Sciatic nerve (tissue), 2 donors: ENCODE measurements at places on chromosomes 4 and X.

- no peak for DNase-seq
These were observed 143.5 kb downstream of the GPR143 start for GRCh38 chrX:9622128-9622527.

- no peak for DNase-seq
These were observed 461.4 kb downstream of the NAF1 start for GRCh38 chr4:162705130-162705803.

- DNase-seq = no peak
These were observed 67.4 kb downstream of the ZNF182 start for GRCh38 chrX:47936224-47936939.

DNA sequence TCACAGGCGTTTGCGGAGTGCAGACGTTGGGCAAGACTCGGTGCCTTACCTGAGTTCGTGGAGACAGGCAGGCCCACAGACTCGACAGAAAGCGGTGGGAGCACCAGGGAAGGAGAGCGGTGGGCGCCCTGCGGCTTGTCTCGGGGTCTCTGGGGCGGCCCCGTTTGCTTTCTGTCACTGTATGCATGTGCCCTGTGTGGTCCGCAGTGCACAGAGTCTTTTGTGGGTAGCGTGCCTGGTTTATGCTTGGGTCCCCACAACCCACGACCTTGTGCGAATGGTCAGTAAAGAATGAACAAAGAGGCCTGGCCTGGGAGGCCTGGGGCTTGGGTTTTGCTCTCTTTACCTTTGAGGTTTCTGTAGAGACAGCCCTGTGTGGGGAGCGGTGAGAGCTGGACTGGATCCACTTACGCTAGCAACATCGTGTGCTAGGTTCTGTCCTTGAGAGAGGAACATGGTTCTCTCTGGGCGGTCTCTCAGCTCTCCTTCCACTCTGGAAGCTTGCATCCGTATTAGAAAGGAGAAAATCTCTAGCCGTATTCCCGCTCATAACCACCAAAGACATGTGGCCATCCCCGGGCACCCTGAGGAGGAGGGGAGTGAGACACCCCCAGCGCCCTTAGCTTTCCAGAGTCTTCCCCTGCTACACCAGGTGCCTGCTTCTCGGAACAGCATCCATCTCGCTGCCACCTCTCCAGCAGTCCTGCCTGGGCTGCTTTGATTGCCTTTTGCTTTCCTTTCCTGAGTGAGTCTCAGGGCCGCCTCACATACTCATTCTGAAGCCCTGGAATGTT, 1.2 kb downstream of the TADA2B start:
- DNase-seq = no peak

DNA sequence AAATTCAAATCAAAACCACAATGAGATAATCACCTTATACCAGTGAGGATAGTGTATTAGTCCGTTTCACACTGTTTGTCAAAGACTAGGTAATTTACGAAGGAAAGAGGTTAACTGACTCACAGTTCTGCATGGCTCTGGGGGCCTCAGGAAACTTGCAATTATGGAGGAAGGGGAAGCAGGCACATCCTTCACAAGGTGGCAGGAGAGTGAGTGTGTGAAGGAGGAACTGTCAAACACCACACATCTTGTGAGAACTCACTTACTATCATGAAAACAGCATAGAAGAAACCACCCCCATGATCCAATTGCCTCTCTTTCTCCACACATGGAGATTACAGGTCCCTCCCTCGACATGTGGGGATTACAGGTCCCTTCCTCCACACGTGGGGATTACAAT, 54.7 kb upstream of the TRPC5 start:
- no peak for DNase-seq

- no peak for DNase-seq
These were observed 1.0 kb upstream of the GABRG1 start for GRCh38 chr4:46124773-46125413.

DNA sequence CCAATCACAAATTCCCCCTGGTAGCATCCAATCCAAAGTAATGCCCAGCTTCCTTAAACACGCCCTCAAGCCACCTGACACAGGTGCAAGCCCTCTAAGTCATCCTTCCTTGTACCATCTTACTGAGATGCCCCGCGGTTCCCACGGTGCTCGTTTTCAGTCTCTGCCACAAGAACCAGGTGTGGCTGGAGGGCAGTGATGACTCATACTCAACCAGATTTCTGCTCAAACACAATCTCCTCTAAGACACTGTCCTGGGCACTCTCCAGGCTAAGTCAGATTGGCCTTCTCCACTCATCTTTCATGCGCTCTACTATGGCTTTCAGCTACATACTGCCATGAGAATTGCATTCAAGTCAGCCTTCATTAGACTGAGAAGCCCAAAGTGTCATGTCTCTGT, 3.5 kb downstream of the SH3KBP1 start:
- no peak for DNase-seq

DNA sequence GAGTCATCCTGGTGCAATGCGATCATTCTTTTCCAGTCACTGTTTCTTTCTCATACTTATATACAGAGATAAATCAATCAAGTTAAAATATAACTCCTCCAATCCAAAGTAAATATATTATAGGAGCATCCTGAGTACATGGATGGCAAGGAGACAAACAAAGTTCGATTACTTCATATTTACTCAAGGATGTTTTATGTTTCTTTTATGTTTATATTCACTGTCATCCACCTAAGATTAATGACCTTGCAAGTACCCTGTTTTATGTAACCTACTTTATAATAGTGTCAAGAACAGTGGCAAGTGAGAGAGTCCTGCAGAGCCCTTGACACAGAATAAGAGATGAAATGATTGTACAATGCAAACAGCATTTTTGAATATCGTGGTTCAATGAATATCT, at the start of gene UGT2B11:
Gene UGT2B11 (minus strand): TSS at position 33 of the 400 bp plus-strand sequence. CDS start 26 bp downstream, at position 7.
- DNase-seq = no peak

DNA sequence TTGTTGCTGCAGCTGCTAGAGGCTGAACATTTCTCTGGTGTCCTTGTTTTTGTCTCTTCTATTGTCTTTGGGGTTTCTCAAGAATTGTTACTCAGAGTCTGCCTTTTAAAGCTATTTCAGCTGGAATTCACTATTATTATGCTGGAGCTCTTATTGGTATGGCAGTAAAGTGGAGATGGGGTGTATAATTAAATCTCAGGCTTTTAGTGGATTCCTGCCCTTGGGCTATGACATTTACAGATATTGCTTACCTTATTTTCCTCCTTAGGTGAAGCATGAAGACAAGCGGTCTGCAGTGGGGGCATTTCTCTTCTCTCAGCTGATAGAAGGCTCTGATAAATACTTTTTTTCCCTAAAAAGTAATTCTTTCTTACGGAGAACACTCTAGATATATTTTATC, 1656.6 kb upstream of the IGFBP7 start:
- no peak for DNase-seq

GRCh38 chr4:23305026-23305425, 584.8 kb downstream of the PPARGC1A start:
- no peak for DNase-seq

GRCh38 chr4:87749883-87750282, 49.5 kb upstream of the IBSP start:
- no peak for DNase-seq

DNA sequence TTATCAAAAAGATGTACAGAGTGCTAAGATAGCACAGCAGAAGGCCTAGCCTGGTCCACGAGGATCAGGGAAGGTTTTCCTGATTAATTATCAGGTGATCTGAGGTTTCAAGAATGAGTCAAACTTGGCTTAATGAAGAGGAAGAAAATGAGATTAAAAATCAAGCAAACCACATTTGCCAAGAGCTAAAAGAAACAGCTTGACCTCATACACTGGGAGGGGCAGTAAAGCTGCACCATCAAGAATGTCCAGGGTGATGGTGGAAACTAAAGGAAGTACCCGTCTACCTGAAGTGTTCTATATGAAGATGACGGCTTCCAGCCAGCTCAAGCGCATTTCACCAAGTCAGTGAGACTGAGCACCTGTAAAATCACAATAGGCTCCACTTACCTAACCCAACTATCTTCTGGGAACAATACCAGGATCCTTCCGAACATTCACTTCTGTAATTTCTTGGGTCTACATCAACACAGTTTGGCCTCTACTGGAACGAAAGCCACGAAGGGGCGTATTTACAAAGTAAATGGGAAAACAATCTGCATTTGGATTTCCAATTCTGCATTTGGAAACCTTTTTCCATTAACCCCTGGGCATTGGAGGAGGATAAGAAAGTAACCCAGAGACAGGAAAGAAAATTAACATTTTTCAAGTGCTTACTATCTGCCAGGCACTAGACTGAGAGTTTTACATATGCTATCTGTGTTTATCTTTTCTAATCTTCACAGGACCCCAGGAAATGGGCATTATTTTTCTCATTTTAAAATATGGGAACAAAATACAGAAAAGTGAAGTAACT, 114.0 kb upstream of the DCLK2 start:
- DNase-seq = no peak

DNA sequence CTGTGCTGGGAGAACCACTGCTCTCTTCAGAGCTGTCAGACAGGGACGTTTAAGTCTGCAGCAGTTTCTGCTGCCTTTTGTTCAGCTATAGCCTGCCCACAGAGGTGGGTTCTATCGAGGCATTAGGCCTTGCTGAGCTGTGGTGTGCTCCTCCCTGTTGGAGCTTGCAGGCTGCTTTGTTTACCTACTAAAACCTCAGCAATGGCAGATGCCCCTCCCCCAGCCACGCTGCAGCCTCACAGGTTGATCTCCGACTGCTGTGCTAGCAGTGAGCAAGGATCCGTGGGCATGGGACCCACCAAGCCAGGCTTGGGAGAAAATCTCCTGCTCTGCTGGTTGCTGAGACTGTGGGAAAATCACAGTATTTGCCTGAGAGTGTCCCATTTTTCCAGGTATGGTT, 133.8 kb upstream of the UBQLN2 start:
- DNase-seq = no peak

- DNase-seq = no peak
These were observed 300.3 kb upstream of the IRS4 start for GRCh38 chrX:109036624-109037023.

DNA sequence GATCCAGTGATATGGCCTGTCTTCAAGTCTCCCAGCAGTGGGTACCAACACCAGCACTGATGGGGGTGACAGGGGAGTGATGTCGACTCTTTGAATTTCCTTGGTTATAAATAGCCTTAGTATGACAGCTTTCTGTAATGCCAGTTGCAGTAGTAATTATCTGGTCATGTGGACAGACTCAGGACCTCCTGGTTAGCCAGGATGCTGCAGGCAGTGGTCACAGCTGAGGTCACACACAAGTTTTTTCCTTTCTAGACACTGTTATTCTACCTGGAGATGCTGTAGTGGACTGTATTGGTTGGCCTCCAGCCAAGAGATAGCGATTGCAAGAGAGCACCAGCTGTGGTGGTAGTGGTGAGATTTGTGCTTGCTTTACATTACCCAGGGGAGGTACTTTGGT, 63.6 kb downstream of the UPRT start:
- DNase-seq = no peak

- DNase-seq = no peak
These were observed 972.5 kb downstream of the CCSER1 start for GRCh38 chr4:91099666-91100065.

- no peak for DNase-seq
These were observed 77.3 kb downstream of the PHEX start for GRCh38 chrX:22109442-22109841.

DNA sequence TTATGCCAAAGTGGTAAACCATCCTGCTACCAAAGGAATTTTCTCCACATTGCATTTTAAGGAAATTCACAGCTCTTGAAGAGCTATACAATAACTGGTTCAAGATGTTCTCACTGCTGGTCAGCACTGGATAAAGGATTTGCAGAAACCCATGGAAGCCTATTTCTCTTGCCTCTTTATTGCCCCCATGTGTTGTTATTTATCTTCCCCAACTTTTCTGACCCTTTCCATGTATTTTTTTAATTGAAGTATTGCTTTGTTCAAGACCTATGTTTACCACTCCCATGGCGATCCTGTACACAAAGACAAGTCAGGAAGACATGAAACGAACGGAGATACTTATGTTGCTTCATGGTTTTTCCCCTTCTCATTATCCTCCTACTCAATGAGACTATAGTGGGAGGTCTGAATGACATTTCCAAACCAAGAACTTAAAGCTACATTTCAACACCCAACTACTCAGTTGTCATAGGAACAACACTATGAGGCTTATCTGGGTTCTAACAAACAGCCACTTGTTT, 566.4 kb upstream of the DIPK2B start:
- no peak for DNase-seq

DNA sequence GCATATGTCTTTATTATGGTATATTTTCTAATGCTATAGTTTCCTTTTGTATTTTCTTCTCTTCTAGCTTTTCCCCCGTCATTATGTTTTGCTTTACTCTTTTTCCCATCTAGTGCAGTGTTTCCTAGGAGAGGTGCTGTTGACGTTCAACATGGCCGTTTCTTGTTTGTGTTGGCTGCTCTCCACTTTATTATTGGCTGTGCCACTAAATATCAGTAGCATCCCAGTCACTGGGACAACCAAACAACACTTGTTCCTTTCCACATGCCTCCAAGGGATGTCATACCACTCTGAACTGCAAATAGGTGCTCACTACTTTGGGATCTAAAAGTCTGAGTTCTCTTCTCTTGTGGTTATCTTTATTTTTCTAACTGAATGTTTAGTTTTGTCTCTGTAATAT, 26.5 kb downstream of the GBA3 start:
- DNase-seq = no peak

GRCh38 chr4:121597346-121597934, 99.3 kb downstream of the ANXA5 start:
- no peak for DNase-seq

DNA sequence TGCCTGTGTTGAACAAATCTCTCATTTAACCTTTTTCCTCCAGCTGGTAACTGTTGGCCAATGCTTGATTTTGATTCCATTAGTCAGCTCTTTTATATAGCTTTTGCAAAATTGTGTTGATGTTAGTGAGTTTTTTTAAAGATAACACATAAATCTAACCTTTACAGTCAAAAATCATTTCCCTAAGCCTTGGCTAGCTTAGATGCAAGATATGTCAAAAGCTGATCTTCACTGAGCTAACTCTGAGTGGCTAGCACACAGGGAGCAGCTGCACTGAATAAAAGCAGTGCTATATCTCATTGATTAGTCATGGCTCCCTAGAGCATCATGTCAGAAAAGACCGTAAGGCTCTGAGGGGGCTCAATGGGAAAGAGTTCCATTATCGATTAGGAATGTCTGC, 78.7 kb downstream of the PPARGC1A start:
- no peak for DNase-seq

- no peak for DNase-seq
These were observed 32.0 kb upstream of the MMAA start for GRCh38 chr4:145587088-145587754.

- no peak for DNase-seq
These were observed 234.0 kb upstream of the BCOR start for GRCh38 chrX:40331762-40332161.

DNA sequence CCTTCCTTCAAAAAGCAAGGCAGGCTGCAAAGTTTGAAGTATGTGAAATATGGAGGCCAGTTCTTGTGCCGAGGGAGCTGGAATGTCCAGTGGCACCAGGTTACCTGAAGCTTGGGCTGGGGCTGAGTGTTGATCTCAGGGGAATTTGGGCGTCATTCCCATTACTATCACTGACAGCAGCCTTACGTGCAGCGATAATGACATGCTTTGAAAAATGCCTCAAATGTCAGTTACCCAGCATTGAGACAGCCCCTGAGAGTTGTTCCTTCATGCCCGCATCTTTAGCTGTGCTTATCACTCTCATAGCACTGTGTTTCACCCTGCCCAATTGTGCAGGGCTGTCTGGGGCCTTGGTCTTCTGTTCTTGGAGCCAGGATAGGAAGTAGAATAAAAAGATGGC, 27.4 kb downstream of the SLC16A2 start:
- no peak for DNase-seq
